WTC11 (cell line): ENCODE measurements at places on chromosomes 2 and 18. TPM values are rescaled to one million over a fixed set of nuclear protein-coding genes. Genes with fewer than 3 reads are reported as not detected.
A peak's percentile ranks its signal among the peaks of the same experiment; 100 is the strongest.

GRCh38 chr2:236402033-236402790, 138.0 kb upstream of the ASB18 start:
- H3K27me3 ChIP-seq, result no peaks in the 10 kb centered on the region; the same call in 1 of the 2 replicates
- H3K27ac ChIP-seq, result no peak overlapping the region
- DNase-seq, result no peak
- no peak overlapping the region for H3K4me3 ChIP-seq
- peaks cover 43% of the 10 kb centered on the region for H3K4me1 ChIP-seq

DNA sequence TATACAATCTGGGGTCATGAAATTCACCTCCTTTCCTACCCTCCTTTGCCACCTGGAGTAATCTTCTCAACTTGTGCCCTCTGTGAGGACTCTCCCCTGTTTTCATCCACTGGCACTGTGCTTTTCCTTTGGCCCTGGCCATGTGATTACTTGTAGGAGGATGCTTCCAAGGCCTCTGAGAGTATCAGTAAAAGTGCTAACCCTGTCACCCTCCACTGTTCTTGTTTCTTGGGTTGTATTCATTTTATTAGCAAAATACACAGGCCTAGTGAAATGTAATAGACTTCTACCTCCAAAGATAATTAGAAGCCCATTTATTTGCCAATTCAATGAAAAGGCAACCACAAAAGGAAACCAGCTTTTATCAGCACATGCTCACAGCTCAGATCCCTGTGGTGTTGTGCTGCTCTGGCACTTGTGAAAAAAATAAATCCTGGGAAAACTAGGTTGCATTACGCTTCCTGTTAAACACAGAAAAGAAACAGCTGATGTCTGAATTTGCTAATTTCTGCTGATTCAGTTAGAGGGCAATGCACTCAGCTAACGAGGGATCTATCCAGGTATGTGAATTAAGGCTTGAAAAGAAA, 357.5 kb upstream of the ETAA1 start:
- peaks cover 13% of the 10 kb centered on the region for H3K4me1 ChIP-seq
- no peaks in the 10 kb centered on the region for H3K36me3 ChIP-seq
- H3K27me3 ChIP-seq, result no peaks in the 10 kb centered on the region
- no peak for DNase-seq
- H3K4me3 ChIP-seq, result no peak overlapping the region
- no peak overlapping the region for H3K27ac ChIP-seq

FMNL2 gene
- total RNA-seq, result 43.0 to 45.5 TPM (median 43.7 TPM) in 3 replicates

DNA sequence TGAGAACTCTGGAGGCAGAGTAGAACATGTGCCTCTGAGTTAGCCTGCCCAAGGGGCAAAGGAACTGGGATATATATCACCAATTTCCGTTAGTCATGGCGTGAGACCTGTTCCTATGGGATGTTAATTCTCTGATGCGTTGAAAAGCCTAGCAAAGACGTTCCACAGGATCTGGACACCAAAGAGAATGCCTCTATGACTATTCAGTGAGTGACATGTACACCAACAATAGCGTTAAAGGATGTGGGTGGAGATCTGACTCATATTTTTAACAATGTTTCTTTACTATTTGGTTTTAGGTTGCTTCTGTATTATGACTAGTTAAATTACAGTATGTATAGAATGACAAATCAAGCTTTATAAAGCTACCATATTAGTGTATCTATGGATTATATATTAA, 320.9 kb upstream of the MC4R start:
- no peak overlapping the region for H3K27ac ChIP-seq
- H3K4me3 ChIP-seq, result no peak overlapping the region
- no peaks in the 10 kb centered on the region for H3K36me3 ChIP-seq
- H3K4me1 ChIP-seq, result no peaks in the 10 kb centered on the region
- no peaks in the 10 kb centered on the region for H3K27me3 ChIP-seq
- DNase-seq, result no peak

FSIP2 gene
- 1.9 to 2.2 TPM (median 1.9 TPM) in 3 replicates for total RNA-seq

SIX3 gene
- 6.2 to 13.2 TPM (median 6.6 TPM) in 3 replicates for total RNA-seq

DNA sequence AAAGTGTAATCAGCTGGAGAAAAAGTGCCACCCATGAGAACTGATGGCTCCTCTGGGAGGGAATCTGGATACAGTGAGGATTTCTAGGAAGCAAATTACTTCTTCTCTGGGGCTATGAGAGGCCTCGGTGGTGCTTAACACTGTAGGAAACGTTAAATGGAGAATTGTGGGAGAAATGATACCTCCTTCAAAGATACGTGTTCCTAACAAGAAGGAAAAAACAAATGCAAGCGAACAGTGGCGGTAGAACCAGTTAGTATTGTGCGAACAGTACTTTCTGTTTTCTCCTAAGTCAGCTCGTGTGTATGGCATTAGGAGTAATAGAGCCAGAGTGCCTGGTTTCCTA, 587 bp upstream of the MTIF2 start:
- H3K4me1 ChIP-seq, result peaks cover 10% of the 10 kb centered on the region; the same call in 1 of the 2 replicates
- H3K27me3 ChIP-seq, result no peaks in the 10 kb centered on the region
- peak overlapping the region; percentile 85 for H3K27ac ChIP-seq
- no peak for DNase-seq

PLCL1 gene
- total RNA-seq, result 0.05 to 0.11 TPM (median 0.07 TPM) in 3 replicates

GRCh38 chr2:162490761-162491470, 147.0 kb downstream of the GCA start:
- peaks cover 37% of the 10 kb centered on the region for H3K36me3 ChIP-seq
- no peaks in the 10 kb centered on the region for H3K27me3 ChIP-seq
- no peak for DNase-seq
- no peak overlapping the region for H3K27ac ChIP-seq
- H3K4me1 ChIP-seq, result peaks cover 4% of the 10 kb centered on the region
- H3K4me3 ChIP-seq, result no peak overlapping the region

- no peak overlapping the region for H3K27ac ChIP-seq
- peaks cover 61% of the 10 kb centered on the region for H3K27me3 ChIP-seq
- peaks cover 7% of the 10 kb centered on the region for H3K4me1 ChIP-seq
- no peak overlapping the region for H3K4me3 ChIP-seq
Observed at GRCh38 chr2:110216803-110217202, 4.5 kb upstream of the MTLN start.

GRCh38 chr2:20509301-20509769, 62.5 kb downstream of the RHOB start:
- H3K36me3 ChIP-seq, result no peaks in the 10 kb centered on the region
- DNase-seq, result no peak
- peaks cover 19% of the 10 kb centered on the region for H3K4me1 ChIP-seq
- no peak overlapping the region for H3K4me3 ChIP-seq
- H3K27ac ChIP-seq, result peak overlapping the region; percentile 45; the same call in 1 of the 2 replicates

GRCh38 chr2:217120429-217120828, 260.6 kb upstream of the TNP1 start:
- H3K4me3 ChIP-seq, result no peak overlapping the region
- H3K36me3 ChIP-seq, result no peaks in the 10 kb centered on the region
- no peaks in the 10 kb centered on the region for H3K4me1 ChIP-seq
- no peak for DNase-seq

DNA sequence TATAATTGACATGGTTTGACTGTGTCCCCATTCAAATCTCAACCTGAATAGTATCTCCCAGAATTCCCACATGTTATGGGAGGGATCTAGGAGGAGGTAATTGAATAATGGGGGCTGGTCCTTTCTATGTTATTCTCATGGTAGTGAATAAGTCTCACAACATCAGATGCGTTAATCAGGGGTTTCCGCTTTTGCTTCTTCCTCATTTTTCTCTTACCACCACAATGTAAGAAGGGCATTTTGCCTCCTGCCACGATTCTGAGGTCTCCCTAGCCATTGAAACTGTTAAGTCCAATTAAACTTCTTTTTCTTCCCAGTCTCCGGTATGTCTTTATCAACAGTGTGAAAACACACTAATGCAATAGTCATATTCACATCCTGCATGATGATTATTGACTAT, 1073.3 kb upstream of the CDH2 start:
- H3K4me3 ChIP-seq, result no peak overlapping the region
- no peaks in the 10 kb centered on the region for H3K36me3 ChIP-seq
- H3K27me3 ChIP-seq, result no peaks in the 10 kb centered on the region
- H3K4me1 ChIP-seq, result peaks cover 6% of the 10 kb centered on the region

SCN2A gene
- 0.39 to 0.53 TPM (median 0.44 TPM) in 3 replicates for total RNA-seq
